ENCODE measurements at places on chromosomes 5 and 9.

- DNase-seq: no peak
These were observed 76.8 kb upstream of the PHYKPL start for GRCh38 chr5:178309271-178310013.

DNA sequence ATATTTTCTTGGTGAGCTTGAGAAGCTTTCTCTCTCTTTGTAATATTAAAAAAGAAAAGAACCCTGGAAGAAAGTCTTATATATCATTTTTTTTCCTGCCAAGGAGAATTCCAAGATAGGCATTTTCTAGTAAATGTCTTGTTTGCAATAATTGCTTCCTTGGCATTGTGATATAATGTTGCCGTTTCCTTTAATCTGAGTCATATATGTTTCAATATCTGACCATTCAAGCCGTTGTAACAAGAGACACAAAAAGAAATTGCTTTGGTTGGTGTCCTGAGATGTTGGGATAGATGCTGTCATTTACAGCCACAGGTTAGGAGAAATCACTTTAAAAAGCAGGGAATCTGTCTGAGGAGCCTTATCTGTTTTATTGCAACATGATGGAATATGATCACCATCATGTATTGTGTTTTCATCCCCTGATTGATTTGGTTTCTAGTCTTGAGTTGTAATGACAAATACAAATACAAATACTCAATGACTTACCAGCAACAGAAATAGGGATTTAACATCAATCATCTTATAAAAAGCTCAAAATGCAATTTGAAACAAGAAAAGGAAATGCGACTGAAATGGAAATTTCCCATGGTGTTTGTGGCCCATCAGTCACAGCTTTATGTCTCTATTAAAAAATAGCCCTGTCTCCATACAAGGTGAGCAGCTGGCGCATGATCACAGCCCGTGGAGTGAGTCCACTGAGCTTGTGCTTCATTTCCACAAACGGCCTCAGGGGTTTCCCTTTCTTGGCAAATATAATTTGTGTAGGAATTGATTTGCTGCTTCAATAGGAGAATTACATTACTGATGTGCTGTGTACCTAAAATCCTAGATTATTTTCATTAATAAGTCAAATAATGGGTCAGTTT lies 250.1 kb upstream of the TRPC7 start:
- DNase-seq: peak; percentile 2

DNA sequence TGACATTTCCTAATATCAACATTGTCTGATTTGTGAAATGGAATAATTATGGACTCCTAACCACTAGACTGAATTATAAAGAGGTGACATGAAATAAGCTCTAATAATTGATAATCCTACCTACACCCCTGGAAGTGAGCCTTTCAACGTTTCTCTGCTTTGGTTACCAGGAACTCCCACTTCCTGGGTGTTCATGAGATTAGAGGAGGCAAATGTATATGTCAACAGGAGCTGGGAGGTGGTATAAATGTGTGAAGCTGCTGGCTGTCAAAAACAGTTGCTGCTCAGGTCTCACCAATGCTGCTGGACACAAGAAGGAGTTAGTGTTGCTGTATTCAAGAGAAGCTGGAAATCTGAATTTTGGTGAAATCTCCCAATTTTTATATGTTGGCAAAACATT lies 96.8 kb downstream of the CAMK4 start:
- DNase-seq: no peak

DNA sequence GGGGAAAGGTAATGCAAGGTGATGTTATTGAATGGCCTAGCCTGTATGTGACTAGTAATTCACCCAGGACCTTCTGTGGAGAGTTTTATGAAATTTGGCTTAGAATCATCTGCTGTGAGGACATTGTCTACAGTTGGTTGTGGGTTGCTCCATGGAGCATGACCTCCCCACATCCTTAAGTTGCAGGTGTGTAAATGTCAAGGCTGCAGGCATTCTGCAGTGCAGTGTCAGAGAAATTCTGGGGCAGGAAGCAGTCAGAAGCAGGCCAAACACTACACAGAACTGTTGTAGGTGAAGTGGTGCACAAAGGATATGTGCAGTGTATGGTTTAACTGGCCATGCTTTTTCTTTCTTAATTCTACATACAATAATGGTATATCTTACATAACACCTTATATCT lies 588.3 kb downstream of the EBF1 start:
- DNase-seq: no peak

DNA sequence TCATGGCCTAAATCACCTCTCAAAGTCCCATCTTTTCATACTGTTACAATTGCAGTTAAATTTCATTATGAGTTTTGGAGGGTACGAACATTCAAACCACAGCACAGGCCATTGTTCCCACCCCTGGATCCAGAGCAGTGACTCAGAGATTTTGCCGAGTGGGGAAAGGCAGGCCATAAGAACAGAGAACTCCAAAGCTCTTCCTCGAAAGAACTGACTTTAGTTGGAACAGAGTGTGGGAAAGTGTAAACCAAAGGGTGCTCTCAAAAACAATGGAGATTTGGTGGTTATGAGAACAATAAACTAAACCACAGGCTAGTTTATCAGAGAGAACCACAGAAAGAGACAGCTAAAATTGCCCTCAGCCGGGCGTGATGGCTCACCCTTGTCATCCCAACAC lies 19.4 kb upstream of the GRPEL2 start:
- DNase-seq: no peak

- DNase-seq: no peak
These were observed 60.9 kb upstream of the ROR2 start for GRCh38 chr9:92010705-92011536.

- DNase-seq: no peak
These were observed 166.9 kb downstream of the OLFM1 start for GRCh38 chr9:135254176-135255032.

DNA sequence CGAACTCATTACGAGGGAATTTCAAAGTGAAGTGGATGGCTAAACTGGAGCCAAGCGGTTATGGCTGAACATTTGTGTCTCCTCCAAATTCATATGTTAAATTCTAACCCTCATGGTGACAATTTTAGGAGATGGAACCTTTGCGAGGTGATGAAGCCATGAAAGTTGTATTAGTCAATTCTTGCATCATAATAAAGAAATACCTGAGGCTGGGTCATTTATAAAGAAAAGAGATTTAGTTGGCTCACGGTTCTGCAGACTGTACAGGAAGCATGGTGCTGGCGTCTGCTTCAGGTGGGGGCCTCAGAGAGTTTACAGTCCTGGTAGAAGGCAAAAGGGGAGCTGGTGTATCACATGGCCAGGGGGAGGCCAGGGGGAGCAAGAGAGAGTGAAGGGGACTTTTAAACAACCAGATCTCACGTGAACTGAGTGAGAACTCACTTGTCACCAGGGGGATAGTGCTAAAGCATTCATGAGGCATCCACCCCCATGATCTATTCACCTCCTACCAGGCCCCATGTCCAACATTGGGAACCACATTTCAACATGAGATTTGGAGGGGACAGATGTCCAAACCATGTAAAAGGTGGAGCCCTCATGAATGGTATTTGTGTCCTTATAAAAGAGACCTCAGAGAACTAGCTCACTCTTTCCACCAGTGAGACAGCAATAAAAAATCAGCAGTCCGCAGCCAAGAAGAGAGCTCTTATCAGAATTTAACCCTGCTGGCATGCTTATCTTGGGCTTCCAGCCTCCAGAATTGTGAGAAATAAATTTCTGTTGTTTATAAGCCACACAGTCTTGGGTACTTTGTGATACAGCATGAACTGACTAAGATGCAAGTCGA lies 143.4 kb downstream of the MTRR start:
- DNase-seq: no peak

- DNase-seq: no peak
These were observed 85.8 kb upstream of the DMRT1 start for GRCh38 chr9:755454-756381.

DNA sequence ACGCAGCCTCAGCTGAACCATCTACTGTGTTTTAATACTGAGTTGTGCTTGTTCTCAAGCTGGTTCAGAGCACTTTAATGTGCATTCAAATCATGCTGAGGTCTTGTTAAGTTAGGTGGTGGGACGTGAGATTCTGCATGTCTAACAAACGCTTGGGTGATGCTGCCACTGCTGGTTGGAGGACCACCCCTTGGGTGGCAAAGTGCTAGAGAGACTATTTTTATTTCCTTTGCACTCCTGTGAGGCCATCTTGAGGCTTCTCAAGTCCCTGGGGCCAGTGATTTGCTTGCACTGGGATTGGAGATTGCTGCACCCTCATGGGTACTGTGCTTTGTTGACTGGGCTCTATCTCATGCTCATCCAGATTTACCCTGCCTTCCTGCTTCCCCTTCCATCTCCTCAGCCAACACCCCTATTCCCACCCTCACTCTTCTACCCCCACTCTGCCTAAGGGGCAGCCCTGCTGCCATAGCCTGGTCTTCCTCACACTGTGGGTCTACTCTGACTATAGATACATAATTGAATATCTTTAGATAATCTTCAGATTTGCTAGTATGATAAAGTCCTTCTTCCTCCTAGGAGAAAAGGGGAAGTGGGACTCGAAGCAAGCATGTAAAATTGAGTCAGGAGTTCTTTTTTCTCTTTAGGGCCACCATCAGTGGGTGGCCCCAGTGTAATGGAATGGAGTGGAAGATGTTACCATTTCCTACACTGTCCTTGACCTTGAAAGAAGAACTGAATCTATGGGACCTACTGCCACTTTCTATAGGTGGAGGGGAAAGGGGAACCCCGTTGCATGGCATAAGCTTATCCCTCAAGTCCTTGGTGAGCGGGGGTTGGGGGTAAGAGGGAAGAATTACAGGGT lies 45.1 kb upstream of the SUB1 start:
- DNase-seq: no peak

DNA sequence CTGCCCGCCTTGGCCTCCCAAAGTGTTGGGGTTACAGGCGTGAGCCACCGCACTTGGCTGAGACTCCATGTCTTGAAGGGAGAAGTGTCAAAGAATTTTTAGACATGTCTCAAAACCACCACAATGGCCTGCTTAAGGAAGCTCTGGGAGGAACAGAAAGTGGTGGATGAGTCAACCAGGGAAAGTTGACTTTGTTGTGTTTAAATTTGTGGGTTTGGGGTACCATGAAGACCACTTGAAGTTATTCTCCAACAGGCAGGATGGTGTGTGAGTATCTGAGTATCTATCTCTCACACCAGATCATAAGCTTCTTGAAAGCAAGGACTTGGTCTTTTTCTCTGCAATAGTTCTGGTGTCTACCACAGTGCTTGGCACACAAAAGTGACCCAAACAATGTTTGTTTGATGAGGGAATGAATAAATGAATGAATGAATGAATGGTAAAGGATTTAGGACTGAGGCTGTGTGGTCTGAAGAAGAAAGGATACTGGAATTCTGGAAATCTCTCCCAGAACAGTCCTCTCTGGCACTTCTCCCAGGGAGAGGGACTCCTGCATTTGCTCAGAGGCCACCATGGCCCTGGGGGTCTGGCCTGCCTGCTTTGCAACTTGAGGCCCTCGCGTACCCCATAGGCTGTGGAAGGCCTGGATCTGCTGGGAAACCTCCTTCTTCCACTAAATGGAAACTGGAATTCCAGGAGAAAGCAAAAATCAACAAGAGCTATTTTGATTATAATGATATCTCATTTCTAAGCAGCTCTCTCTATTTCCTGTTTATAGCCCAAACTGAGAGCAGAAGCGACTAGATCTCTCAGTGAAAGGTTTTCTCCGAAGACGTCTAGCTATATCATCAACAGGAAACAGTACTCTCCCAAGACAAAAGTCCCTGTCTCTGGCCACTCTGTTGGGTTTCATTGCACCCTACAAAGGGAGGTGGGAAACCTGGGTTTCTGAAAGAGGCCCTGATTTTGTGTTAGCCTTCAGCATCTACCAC lies 187.9 kb downstream of the PALM2AKAP2 start:
- no peak for DNase-seq

- no peak for DNase-seq
These were observed 399.9 kb upstream of the ADAMTSL1 start for GRCh38 chr9:18074041-18074440.

DNA sequence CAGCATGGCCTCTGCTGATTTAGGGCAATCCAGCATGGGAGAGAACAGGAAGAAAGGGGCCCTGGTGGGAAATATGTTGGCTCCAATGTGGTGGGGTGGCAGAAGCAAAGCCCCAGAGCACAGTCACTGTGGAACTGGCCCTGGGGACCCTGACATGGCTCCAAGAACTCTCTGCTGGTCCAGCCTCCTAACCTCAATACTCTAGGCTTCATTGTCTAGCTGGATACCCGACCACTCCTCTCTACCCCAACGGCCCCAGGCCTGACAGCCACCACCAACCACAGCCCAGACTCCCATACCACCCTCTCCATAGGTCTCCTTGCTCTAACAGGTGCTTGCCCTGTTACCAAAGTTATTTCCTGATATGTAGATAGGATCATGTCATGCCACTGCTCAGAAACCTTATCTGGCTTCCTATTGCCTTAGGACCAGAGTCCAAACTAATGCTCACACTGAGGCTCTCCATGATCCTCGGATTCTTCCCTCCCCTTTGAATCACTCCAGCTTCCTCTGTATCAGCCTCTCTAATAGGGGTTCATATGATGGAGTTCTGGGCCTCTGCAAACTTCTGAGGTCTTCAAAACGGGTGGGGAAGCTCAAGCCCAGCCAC lies 12.9 kb downstream of the ACSL6 start:
- no peak for DNase-seq

DNA sequence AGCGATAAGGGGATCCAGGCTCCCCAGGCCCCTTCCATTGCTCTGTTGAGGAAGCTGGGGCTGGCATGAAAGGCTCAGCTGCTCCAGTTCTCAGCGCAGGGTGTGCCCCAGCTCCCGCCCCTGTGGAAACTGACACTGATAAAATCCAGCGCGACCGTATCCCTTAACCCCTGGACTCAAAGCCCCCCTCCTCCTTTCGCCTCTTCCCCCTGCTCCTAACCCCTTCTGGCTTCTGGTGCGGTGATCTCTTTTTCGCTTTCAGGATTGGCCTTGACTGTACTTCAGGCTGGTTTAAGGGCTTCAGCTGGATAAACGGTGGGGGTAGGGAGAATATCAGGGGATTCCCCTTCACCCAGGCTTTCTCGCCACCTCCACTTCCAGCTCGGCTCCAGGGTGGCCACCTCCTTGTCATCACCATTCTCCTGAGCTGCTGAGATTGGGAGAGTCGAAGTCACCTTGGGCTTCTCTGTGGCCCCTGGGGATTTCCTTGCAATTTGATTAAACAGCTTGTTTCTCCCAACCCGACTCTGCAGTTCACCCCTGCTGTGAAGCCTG lies 843 bp downstream of the BSPRY start:
- DNase-seq: peak; percentile 73
